NCI-H1694 (cell line): ENCODE measurements at places on chromosomes 6 and 20.

GRCh38 chr20:34403908-34404307, 40.8 kb downstream of the ITCH start:
- DNase-seq, result no peak

DNA sequence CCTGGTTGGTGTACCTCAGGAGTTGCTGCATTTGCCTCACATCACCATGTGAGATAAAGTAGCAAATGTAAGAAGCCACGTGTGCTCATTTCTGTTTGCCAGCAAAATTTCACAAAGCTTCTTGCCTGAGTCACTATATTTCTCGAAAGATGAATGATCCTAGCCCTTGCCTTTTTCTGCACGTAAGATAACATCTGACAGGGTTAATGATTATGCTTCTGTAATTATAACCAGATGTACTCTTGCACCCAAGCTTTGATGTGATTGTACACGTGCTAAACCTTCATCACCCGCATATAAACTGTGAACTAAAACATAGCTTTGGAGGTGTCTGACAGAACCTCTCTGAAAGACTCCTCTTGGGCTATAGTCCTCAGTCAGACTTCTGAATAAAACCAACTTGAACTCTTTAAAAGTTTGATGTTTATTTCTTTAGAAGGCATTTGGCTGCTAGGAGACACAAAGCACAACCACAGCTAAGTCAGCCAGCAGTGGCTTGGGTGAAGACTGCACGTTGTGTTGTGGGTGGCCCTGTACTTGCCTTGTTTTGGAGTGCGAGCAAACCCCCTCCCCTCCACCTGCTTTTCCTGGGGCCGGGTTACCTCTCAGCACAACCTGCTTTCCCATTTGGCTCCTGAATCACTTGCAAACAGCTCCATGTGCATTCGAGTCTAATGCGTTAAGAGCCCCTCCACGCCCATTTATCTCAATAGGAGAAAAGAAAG, 19.3 kb downstream of the PROKR2 start:
- DNase-seq, result no peak

DNA sequence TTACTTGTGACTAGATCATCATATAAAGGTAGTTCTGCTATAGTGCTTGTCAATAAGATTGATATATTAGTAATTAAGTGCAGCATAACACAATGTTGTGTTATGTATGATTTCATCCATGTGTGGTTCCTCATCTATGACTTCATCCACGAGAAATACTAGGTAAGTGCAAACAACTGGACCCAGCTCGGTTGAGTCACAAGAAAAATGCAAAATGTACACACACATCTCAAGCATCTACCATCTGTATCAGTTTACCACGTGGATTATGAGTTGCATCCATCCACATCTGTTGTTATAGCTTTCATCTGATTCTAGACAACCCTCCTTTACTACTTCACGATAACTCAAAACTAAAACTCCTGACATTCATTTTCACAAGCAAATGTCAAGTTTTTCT, 517.0 kb upstream of the CITED2 start:
- DNase-seq, result no peak

GRCh38 chr20:62888406-62888805, 26.8 kb upstream of the TCFL5 start:
- DNase-seq, result no peak

DNA sequence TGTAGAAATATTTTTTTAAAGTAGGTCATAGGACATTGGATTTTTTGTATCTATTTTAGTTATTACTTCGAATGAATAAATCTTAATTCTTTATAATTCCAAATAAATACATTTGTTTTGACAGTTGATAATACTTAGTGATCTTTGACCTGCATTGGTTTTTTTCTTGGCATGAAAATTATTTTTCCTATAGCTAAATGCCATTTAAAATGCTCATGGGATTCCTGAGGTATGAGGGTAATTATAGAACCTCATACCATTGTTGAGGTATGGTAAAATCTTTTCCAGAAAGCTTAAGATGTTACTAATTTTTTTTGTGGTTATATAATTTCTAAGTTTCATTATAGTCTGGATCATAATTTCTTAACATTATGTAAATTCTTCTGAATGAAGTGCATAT, 8.3 kb downstream of the PM20D2 start:
- no peak for DNase-seq
